ENCODE measurements at places on chromosomes 7 and 10.

GRCh38 chr10:72802763-72803505 is 90.6 kb upstream of the OIT3 start:
- peak; percentile 74 for DNase-seq

DNA sequence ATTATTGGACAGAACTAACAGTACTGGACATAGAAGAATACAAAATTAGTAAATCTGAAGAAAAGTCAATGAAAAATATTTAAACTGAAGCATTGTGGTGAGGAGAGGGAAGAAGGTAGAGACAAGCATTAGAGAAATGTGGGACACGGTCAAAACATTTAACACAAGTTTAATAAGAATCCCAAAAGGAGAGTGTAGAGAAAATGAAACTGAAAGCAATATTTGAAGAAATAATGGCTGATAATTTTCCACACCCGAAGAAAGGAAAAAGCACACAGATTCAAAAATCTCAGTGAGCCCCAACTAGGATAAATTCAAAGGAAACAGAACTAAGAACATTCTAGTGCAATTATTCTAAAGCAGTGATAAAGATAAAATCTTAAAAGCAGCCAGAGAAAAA is 126.4 kb upstream of the LRRTM3 start:
- DNase-seq, result no peak

DNA sequence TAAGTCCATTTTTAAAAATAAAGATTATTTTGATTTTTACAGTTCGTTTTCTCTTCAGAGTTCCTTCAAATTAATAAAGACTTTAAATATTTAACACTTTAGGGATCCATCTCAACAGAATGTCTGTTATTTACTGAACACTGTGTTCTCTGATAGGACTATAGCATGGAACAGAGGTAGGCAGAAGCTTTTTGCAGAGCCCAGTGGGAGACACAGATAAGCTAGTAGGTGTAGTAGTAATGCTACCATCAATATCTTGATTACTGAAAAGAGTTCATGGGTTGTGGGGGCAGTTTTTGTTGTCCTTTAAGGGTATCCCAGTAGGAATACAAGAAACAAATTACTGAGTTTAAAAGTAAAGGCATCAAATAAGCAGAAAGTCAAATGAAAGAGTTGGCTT is 140.5 kb downstream of the HBP1 start:
- DNase-seq, result no peak

DNA sequence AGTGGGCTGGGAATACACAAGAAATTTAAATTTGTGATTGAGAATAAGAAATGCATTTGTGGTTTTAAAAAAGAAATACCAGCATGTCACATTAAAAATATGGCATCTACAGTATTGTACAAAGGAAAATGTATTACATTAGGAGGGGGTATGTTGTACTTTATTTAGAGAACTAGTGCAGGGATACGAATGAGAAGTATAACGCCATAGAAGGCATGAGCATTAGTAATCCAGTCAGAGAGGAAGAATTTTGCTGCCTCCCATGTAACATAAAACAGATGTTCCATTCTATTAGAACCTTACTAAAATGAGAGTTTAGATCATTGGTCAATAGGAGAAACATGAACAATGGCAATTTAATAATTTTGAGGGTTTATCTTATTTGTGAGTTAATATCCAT is 182.2 kb downstream of the ADK start:
- DNase-seq, result peak; percentile 85

DNA sequence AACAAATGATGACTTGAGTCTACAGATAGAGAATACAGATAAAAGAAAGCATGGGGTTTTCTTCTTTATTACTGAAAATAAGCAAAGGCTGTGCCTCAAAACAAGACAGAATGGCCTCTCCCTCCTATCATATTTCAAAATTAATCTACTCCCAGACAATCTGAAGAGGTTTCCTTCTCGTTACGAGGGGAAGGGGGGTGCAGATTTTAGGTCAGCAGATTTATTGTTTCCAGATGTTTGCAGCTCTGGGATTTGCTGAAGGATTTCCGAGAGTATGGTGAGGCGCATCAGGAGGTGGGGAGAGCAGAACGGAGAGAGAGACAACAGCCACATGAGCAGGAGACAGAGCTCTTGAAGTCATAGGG is 89.8 kb downstream of the KIAA1549 start:
- no peak for DNase-seq

DNA sequence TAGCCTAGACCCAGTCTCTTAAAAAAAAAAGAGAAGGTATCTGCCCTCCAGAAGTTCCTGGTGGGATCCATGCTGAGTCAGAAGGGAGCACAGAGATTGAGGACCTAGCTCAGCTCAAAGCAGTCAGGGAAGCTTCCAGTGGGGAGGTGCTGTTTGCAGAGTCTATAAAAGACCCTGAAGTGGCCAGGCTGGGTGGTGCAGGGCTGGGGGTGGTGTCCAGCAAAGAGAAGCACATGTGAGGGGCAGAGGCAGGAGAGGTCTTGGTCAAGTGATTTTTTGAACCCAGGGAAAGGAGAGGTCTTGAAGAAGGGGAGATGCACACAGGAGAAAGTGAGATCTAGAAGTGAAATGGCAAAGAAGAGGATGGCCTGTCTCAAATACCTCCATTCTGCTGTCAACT is 130.4 kb upstream of the PODXL start:
- DNase-seq, result no peak

- peak; percentile 63 for DNase-seq
These were observed 744 bp downstream of the CREM start for GRCh38 chr10:35127289-35127891.

DNA sequence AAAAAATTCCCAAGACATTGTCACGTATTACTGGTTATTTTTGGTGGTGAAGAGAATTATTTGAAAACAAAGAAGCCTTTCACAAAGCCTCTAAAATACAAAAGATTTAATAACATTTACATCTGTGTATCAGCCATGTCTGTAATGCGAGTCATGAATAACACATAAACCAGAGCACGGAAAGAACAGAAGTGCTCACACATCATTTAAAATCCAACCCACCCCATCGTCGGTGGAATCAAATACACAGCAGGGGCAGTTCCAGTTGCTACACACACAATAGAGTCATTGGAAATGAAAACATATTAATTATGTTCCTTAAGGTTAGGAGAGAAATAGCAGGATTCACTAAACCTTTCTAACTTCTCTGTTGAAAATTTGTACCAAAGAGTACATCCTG is 1097.3 kb downstream of the KCNMA1 start:
- peak; percentile 12 for DNase-seq

DNA sequence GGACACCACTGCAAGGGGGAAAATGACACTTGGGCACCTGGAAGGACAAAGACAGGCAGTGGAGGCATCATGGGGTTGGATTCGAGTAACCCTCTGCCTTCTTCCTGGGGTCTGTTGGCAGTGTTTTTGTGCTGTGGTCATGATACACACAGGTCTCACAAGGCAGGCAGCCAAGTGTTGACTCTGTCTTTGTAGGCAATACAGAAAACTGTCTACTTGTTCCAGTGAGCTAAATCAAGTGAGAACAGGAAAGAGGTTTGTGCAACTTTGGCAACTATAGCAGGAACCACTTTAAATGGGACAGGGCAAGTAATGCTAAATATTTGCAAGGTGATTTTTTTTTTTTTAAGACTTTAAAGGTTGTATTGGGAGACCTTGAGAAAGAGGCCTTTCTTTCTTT is 578.6 kb upstream of the GALNT17 start:
- DNase-seq, result no peak

- no peak for DNase-seq
These were observed 87.9 kb upstream of the GTF2I start for GRCh38 chr7:74569501-74570075.

DNA sequence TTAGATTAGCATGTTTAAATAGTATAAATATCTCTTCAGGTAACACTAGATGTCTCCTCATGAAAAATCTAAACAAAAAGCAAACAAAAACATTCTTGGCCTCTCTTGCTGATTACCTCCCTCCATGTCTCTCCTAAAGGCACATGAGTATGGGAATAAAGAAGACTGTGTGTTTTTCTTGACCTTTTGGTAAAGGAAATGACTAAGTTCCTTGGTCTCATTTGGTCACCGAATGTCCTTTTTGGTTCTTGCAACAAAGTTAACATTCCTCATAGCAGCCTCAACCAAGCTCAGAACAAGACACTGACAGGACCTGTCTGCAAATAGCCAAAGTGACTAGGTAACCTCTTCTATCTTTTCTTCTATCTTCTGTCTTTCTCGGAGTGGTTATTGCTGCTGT is 35.5 kb downstream of the POM121L12 start:
- DNase-seq, result no peak

DNA sequence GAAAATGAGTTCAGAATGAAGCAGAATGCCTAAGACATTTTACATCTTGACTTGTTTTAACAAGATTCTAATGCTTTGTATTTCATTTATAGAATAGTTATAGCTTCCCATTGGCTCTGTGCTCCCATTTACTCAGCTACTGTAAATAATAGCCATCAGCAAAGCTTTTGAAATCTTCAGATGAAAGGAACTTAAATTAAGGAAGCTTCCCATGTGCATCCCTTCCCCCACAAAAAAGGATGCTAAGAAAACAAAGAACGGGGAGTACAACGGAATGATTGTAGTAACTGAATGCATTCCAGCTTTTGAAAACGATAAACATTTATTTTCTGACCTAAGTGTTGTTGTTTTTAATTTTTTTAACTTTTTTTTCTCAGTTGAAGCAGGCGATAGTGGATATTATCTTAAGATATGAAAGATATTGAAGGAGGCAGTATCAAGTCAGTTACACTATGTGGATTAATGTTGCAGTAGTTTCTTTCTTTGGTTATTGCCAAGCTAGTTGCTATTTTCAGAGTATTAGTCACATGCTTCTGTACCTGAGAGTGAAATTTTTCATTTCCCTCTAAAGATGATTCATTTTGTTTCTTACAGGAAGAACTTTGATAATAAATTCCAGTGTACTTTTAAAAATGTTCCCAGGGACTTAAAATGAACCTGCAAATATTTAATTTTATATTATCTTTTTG is 129.2 kb downstream of the KCND2 start:
- peak; percentile 0 for DNase-seq

DNA sequence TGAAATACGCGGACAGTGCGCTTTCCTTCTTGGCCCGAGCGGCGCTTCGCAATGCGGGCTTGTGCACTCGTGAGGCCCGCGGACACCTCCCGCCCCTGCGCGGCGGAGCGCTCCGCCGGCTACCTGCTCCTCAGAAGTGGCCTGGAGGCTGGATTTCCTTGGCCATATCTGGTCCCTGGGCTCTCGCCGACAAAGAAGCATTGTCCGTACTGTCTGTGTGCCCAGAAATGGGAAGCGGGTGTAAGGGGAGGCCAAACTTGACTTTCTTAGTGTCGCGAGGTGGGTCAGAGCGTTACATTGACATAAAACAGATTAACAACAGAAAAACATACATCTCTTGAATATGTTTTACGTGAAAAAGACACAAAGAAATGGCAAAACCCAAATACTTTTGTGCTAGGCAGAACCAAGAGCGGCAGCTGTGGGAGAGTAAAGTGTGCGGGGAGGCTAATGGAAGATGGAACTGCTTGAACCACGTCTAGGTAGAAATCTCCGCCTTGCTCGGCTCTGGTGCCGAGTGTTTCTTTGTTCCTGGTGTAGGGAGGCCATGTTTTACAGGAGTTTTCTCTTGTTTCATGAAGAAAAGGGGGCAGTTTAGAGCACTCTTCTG is 1.4 kb downstream of the LANCL2 start:
- DNase-seq, result no peak

GRCh38 chr7:124779194-124779593 is 13.6 kb upstream of the GPR37 start:
- no peak for DNase-seq

- DNase-seq, result no peak
These were observed 56.2 kb upstream of the GDF10 start for GRCh38 chr10:47243791-47244190.

- no peak for DNase-seq
These were observed 12.0 kb upstream of the CRYGN start for GRCh38 chr7:151451626-151452571.

DNA sequence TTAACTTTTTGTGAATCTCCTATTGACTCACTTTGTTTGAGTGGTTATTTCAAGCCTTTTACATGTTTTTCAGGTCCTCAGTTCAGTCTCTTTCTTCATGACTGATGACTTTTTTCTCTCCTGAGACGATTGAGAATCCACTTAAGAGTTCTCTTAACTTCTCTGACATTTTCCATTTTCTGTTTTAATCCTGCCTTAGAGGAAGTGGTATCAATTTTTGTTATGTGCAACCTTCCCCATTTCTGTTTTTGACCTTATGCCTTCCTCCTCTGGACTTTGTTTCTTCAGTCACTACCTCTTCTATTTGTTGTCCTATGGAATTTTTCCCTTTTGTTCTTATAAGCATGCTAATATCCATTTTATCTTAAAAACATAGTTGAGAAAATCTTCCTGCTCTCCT is 2.4 kb downstream of the PSMC2 start:
- no peak for DNase-seq

DNA sequence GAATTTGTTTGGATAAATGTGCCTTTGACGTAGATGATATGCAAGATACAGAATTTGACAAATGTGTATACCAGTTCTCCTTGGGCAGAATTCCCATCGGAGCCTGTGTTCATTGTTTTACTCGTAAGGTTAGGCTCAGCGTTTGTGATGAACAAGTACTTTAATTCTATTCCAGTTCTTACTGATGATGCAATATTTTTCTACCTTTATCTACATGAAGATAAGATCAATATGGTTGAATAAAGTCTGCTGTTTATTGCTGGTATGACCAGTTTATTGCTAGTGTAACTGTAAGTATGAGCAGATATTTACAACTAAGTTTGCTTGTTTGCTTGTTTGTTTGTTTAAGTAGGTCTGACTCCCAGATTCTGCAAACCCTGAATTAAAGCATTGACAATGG is 145.4 kb upstream of the ADARB2 start:
- DNase-seq, result no peak

- DNase-seq, result no peak
These were observed 58.5 kb downstream of the NKX6-2 start for GRCh38 chr10:132727411-132727810.

DNA sequence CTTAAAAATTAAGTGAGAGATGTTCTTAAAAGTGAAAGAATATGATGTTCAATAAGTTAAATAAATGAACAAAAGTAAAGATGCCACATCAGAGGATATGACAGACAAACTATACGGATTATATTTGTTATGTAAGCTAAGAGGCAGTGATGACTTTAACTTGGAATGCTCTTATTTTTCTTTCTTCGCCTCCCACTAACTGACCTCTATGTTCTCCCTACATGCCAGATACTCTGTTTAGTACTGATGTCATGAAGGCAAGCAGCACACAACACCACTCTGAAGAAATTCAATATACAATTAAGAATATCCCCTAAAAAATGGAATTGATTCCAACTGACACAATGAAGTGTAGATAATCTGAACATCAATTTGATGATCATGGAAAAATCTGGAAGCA is 223.4 kb downstream of the DOCK4 start:
- DNase-seq, result peak; percentile 74

DNA sequence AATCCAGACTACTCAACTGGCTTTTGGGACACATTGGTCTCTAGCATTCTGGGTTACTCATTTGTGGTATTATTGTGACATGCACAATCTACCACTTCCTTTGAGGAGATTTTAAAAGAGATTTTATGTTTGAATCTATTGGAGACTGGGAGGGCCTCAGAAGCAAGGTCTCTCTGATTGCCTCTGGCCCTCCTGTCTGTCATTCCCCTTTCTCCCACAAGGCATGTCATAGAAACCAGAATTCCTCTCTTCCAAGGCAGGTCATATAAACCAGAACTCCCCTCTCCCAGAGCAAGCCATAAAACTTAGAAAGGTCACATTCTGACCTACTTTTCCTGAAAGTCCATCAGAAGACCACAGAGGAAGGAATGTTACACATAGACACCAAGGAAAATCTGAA is 777.7 kb downstream of the PHTF2 start:
- peak; percentile 17 for DNase-seq

- no peak for DNase-seq
These were observed 31.8 kb upstream of the AKR1B10 start for GRCh38 chr7:134495546-134495945.

- DNase-seq, result no peak
These were observed 986 bp downstream of the NRP1 start for GRCh38 chr10:33333260-33334101.

Measured in IMR-90 (cell line).